ENCODE measurements at places on chromosomes 11 and 22.
A peak's percentile ranks its signal among the peaks of the same experiment; 100 is the strongest.

- DNase-seq = no peak
These were observed 142.0 kb upstream of the BDNF start for GRCh38 chr11:27842290-27842689.

DNA sequence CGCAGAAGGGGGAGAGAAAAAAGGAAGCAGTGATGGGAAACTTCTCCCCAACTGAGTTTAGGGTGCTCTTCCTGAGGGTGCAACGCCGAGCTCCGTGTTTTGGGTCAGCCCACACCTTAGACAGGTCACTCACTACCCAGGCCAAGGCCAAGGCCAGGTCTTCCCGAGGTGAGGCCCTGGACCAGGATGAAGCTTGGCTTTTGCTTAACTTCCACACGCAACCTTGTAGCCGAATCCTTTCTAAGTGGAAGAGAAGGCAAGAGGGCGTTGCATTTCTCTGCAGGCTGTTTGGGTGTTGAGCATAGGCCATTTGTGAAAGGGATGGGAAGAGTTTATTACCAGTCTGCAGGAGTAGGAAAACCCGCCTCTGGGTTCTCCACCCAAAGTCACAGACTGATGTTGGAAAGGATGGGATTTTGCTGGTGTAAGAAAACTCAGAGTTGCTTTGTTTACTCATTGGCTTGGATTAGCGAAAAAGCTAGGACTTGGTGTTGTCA is 1.5 kb downstream of the KREMEN1 start:
- no peak for DNase-seq

DNA sequence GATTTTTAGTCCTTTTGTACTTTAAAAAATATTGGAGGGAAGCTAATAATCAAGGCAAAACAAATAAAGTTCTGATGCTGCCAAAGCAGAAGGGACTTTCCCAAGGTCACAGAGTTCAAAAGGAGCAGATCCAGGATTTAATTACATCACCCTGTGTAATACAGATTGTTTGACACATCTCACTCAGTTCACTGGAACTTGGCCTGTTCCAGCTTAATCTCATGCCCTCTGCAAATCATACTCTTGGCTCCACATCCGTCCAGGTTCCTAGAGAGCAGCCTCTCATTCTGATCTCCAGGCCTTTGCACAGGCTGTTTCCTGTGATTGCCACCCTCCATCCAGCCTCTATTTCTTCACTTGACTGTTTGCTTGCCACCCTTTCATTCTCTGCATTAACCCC is 151.7 kb downstream of the SPON1 start:
- no peak for DNase-seq

- DNase-seq = no peak
These were observed 418.3 kb downstream of the TBC1D22A start for GRCh38 chr22:47180796-47181195.

DNA sequence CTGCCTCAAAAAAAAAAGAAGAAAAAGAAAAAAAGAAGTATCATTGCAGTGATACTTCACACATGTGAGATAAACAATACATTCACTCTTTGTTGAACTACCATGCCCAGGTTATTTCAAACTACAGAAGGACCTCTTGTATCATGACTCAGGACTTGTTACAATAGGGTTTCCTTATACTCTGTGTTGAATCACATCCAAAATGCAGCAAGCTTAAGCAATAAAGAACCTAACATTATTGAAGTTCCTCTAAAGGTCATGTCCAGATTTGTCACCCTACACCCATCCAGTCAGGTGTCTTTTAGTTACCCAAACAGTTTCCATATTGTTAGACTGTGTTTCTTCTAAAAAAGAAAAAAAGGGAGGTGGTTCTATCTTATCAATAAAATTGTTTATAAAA is 26.9 kb upstream of the ALKBH3 start:
- no peak for DNase-seq

DNA sequence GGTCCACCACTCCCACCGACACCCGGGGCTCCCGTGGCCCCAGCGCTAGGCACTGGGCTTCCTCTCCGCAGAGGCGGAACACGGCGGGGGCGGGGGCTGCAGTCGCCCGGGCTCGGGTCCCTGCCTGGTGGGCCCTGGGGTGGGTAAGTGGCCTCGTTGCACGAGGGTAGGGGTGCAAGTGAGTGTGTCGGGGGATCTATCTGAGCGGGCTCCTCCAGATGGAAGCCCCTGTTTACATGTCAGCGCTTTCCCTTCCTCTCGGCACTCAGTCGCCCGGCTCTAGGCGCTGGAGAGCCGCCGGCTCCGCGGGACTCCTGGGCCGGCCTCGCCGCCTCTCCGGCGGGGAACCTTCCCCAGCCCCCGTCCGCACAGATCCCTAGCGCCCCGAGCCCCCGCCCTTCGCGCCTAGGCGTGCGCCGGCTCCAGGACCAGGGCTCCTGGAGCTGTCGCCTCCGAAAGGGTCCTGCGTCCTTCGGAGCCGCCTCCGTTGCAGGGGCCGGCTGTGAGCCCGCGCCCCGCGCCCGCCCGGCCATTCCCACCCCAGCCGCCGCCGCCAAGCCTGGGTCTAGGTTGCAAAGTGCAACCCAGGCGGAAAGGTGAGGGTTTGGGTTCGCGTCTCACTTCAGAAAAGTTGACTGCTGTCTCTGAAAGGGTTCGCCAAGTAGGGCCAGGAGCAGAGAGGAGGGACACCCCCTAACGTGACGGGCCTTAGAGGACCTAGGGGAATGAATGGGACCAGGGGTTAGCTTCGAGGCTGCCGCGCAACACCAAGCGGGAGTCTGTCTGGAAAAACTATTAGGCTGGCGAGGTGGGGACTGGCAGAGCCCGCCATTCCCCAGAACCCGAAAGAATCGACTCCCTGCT is 978 bp downstream of the FLI1 start:
- DNase-seq = no peak

- no peak for DNase-seq
These were observed 394.5 kb downstream of the SHANK2 start for GRCh38 chr11:70857894-70858293.

GRCh38 chr11:125931668-125932067 is 14.2 kb upstream of the VSIG10L2 start:
- no peak for DNase-seq

DNA sequence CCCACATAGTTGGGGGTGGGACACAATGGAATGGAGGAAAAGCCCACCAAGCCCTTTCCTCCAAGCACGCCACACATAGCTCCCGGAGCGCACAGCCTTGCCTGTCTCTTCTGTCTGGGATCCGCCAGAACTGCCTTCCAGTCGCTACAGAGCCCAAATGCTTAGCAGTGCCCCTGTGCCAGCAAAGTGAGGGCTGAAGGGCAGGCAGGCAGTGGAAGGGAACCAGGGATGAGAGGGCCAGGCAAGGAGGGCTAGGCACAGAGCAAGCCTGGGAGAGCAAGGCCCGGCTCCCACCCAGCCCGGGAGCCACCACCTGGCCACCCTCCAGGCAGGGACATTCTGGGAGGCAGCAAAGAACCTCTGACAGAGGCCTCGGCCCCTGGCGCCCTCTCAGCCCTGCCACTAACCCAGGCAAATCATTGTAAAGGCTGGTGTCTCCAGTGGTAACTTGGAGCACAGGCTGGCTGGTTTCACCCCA is 32.5 kb downstream of the PPP2R1B start:
- no peak for DNase-seq

DNA sequence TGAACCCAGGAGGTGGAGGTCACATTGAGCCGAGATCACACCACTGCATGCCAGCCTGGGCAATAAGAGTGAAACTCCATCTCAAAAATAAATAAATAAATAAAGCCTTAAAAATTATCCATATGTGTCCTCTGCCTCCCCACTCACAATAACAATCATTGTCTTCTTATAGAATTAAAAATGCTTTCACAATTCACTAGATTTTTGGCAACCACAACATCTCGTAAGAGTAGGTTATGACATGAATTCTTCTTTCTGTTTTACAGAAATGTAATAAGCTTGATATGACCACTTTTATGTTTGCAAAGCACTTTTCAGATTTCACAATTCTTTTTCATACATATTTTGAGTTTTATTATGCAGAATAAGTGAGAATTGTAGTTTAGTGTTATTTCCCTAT is 54.5 kb upstream of the HSPA8 start:
- no peak for DNase-seq

DNA sequence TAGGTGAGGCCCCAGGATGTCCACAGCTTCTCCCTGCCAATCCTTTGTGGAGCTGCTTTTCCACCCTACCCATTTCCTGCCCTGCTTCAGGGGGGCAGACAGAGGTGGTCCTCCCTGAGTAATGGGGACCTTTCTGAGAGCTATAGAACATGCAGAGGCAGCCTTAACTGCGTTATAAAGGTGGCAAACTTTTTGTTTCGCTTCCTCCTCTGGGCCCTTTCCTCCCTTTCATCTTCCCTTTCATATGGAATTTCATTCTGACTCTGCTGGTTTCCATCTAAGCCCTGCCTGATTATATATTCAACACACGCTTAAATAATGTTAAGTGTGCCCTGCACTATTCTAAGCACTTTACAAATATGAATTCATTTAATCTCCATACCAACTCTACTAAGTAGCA is 169.3 kb upstream of the E2F8 start:
- no peak for DNase-seq

DNA sequence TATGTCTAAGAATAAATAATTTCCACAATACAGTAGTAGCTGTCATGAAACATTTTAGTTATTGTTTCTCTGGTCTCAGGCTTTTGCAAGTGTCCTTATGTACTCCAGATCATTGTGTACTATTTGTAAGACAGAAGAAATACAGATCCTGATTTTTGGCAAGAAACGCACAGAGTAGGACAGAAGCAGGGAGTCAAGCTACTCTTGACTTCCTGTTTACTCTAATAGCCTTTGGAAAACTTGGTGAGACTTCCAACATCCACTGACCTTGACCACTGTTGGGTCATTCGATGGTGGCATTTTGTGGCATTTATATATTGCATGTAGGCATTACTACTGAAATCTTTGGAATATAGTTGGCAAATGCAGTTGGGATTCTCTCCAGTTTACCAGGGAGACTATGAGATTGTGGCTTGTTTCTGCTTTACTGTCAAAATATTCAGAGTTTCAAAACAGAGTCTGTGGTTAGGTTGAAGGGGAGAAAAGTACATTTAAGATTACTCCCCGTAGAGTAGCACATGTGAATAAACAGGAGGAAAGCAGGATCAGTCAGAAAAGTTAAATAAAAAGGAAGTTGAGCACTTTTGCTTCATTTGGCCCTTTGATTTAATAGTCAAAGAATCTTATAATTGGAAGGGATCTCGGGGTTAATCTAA is 726.1 kb upstream of the CCDC90B start:
- no peak for DNase-seq

DNA sequence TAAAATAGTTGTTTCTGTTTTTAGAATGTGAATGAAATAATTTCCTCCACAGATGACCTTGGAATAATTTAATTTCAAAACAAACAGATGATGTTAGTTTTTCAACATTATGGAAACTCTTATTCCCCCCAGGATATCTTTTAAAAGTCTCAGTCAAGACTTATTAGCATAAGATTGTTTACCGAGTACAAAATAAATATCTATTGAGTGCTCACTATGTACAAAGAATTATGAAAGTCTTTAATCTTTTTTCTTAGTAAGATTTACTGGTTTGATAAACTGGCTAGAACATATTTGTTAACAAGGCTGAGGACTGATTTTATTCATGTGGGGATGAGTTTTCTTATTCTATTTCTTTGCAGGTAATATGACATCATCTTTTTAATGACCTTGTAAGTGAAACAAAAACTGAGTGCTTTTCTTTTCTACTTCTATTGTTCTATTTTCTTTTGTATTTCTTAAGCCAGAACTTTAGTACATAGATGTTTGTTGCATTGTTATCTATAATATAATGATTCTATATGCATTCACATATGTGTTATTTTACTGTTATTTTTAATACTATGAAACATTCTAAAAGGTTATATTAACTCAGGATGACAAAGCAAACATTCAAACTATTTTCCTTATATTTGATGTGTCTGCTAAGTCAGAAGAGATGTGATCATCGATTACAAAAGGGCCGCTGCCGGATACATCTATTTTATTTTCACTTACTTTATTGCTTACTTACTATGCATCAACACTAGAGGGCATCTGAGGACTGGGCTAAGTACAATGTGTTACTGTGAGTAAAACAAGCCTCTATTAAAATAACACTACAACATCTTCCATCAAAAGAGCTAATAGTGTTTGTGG is 111.0 kb upstream of the ARHGAP42 start:
- DNase-seq = peak; percentile 80

GRCh38 chr11:119680541-119681360 is 48.2 kb downstream of the NECTIN1 start:
- no peak for DNase-seq

- no peak for DNase-seq
These were observed 42.5 kb downstream of the C11orf58 start for GRCh38 chr11:16780698-16781550.

- no peak for DNase-seq
These were observed 37.9 kb upstream of the NUP160 start for GRCh38 chr11:47886096-47886495.

- DNase-seq = no peak
These were observed at the start of gene PLCB3 for GRCh38 chr11:64251016-64251752. Gene PLCB3 (plus strand): TSS chr11:64251530. CDS start chr11:64251650, 120 bp downstream.

DNA sequence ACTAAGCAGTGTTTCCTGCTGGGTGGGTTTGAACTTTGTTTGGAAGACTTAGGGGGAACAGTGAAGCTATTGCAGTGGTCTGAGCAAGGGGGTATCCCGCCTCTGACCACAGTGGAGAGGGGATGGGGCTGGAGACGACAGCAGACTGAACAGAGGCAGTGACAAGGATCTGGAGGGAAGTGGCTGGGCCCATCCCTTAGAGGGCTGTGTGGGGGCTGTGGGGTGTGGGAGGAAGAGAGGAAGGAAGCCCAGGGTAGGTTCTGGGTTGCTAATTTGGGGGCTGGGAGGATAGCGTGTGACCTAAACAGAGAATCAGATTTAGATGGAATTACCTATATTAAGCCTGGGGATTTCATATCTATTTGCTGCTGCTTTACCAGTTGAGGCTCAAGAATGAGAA is 70.7 kb downstream of the BMAL1 start:
- no peak for DNase-seq

DNA sequence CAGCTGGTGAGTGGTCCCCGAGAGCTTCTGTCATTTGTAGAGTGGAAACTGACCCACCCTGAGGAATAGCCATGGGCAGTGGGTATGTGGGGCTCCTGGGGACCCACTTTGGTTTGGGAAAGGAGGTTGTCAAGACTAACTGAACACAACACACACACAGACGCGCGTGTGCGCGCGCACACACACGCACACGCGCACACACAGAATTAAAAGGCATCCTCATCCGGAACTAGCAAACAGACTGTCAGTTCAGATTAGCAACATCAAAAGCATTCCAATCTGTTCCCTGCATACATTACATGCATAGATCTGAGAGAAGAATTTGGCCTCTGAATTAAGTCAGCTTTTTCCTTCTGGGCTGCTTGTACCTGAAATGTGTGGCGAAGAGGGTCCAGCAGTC is 284.7 kb downstream of the ST3GAL4 start:
- DNase-seq = no peak

DNA sequence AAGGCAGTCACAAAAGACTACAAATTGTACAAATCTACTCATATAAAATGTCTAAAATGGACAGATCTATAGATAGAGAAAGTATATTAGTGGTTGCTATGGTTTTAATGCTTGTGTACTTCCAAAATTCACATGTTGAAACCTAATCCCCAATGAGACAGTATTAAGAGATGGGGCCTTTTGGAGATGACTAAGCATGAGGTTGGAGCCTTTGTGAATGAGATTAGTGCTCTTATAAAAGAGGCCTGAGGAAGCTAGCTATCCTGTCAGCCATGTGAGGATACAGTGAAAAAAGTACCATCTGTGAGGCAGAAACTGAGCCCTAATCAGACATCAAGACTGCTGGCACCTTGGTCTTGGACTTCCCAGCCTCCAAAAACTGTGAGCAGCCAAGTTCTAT is 82.6 kb downstream of the CYP2R1 start:
- no peak for DNase-seq
